CD4-positive, alpha-beta T cell treated with Interferon gamma for 1 hour (primary cell): ENCODE measurements at places on chromosomes 3 and 15.

DNA sequence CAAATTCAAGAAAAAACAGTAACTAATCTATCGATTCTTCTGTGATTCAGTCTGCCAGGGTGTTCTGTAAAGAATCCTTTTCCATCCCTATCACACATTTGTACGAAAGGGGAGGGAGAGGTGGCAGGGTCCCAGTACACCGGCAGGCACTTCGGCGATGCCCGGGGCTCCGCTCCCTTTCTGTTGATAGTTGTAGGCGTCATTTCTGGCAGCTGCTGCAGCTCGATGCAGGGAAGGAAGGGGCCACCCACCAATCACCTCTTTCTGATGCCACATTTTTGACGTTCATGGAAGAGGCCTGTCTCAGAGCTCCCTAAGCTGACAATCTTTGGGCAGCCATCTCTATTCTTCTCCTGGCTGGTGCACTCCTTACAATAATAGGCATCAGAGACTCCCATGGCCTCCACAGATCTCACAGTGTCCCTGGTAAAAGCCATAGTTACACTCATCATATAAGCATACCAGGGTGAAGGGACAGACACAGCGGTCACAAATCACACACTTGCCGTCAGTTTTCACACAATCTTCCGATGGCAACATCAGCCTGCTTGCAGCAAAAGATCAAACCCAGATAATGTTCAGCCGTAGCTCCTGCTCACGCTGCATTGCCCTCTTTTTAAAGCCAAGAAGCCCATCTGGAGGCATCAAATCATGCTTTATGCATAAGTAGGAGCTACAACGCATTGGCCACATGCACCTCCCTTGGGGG, 60.8 kb upstream of the ZBTB38 start:
- no peak for DNase-seq

- no peak for DNase-seq
Observed at GRCh38 chr3:101865751-101866509, 16.6 kb downstream of the NFKBIZ start.

DNA sequence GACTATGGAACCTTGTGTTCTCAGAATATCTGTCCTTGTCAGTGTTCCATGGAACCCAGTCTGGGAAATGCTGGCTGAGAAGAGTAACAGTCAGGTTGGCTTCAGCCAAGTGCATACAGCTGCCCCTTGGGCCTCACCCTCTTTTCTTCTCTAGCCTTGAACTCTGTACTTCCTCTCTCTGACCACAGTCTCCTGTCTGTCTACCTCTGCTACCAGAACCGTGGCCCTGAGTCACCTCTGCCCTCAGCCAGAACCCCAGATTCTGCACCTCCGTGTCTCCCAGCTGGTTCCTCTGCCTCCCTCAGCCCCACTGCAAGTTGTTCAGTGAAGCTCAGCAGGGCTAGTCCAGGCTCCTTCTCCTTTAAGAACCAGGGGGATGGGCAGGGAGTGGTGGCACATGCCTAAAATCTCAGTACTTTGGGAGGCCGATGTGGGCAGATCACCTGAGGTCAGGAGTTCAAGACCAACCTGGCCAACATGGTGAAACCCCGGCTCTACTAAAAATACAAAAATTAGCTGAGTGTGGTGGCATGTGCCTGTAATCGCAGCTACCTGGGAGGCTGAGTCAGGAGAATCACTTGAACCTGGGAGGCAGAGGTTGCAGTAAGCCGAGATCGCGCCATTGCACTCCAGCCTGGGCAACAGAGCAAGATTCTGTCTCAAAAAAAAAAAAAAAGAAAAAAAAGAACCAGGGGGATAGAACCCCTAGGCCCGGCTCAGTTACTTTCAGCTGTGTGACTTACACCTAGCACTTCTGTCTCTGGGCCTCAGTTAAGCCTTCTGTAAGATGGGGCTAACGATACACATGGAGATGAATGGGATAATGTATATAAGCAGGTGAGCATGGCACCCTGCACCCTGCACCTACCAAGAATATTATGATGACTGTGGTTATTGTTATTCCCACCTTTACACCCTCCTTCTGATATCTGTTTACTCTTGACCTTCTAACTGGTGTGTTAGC, 24.3 kb upstream of the TATDN2 start:
- peak; percentile 69 for DNase-seq

GRCh38 chr3:32288819-32289218, 50.3 kb downstream of the CMTM8 start:
- DNase-seq: peak; percentile 2

- DNase-seq: no peak
Observed at GRCh38 chr3:25448750-25449692, 21.0 kb downstream of the RARB start.
